ENCODE measurements at places on chromosomes 3 and 15.

GRCh38 chr3:12157026-12157425 is 1.7 kb downstream of the TIMP4 start:
- DNase-seq, result no peak

GRCh38 chr3:66014056-66014455 is 24.7 kb downstream of the MAGI1 start:
- DNase-seq, result no peak

DNA sequence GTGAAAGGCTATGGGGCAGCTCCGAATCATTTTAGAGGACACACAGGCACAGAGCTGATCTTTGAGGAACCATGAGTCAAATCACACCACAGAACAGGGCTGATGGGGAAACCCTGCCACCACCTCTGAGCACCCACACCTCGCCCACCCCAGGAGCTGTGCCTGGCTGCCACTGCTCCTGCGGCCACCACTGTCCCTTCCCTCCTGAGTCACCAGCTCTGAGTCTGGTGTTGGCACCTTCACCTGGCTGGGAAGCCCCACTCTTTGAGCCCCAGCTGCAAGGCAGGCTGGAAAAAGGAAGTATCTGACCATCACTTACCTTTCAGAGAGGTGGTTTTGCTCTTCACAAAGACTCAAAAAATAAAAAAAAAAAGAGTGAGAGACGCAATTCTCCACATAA is 63.6 kb upstream of the MEF2A start:
- DNase-seq, result no peak

DNA sequence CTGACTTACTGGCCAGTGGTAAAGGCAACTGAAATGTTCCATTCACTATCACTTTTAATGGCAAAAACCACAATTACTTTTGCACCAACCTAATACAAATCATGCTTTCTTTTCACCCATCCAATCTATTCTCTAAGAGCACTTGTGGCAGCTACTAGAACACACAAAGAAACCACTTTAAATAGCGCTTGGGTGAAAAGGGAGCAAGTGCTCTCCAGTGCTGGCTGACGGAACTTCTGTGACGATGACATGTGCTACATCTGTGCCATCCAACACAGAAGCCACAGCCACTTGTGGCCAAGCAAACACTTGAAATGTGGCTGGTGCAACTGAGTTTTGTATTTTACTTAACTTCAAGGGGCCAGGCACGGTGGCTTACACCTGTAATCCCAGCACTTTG is 18.9 kb downstream of the SH3BP5 start:
- DNase-seq, result no peak

- DNase-seq, result no peak
These were observed 1163.5 kb downstream of the ROBO1 start for GRCh38 chr3:78604341-78604740.

GRCh38 chr3:37770336-37770735 is 91.3 kb upstream of the CTDSPL start:
- no peak for DNase-seq

DNA sequence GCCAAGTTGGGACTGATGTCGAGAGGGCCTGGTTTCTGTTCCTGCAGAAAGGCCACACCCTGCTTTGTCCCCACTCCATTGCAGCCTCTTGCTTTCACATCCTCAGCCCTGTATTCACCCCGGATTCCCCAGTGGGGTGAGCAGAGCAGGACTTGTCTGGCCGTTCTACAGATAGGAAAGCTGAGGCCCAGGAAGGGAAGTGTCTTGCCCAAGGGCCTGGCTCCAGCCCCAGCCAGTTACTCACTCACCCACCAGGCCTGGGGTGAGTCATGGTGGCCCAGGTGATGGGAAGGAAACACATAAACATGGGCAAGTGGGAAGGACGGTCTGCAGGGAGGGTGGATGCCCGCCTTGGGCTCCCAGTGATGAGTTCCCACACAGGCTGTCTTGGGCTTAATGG is 6.1 kb upstream of the DUSP7 start:
- no peak for DNase-seq

DNA sequence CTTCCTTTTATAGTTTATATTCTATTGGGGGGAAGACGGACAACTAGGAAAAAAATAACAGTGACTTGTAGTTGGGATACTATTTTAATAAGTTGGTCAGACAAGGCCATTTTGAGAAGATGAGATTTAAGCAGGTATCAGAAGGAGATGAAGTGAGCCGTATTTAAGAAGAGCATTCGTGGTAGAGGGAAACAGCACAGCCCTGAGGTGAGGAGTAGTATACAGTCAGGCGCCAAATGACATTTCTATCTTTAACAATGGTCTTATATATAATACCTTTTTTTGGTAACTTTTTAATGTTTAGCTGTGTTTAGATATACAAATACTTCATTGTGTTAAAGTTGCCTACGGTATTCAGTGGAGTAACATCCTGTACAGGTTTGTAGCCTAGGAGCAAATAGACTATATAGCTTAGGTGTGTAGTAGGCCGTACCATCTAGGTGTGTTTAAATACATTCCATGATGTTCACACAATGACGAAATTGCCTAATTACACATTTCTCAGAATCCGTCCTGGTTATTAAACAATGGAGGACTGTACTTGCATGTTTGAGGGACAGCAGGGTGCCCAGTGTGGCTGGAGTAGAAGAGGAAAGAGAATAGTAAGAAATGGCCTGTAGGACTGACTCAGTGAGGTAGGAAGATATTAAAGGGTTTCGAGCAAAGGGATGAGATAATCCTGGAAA is 1.6 kb downstream of the NKTR start:
- DNase-seq, result no peak

DNA sequence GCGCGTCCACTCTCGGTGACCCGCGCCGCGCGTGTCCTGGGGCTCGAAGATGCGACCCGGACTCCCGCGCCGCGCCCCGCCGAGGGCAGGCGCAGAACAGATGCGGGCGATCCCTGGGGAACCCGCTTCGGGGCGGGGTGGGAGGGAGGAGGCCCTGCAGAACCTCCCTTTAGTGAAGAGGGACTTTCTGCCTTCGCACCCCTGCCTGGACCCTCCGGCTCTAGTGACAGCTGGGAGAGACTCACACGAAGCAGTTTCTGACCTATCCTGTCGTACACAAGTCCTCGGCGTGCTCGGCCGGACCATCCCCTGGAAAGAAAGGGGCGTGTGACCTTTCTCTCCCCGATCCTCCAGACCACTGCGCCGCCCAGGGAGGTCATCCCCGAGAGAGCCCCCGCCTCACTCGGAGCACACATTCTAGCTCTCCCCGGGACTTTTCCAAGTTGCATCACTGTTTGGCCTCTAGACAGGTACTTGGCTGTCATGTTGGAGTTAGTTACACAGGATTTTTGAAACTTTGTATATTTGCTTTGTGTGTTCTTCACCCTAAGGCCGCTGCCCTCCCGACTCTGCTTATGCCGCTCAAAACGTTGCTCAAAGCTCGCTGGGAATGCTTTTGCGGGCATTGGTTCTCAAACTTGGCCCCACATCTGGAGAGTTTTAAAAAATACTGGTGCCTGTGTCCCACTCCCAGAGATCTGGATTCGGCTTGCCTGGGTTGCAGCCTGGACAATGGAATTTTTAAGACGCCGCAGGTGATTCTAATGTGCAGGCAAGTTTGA is 582 bp downstream of the CGNL1 start:
- no peak for DNase-seq

DNA sequence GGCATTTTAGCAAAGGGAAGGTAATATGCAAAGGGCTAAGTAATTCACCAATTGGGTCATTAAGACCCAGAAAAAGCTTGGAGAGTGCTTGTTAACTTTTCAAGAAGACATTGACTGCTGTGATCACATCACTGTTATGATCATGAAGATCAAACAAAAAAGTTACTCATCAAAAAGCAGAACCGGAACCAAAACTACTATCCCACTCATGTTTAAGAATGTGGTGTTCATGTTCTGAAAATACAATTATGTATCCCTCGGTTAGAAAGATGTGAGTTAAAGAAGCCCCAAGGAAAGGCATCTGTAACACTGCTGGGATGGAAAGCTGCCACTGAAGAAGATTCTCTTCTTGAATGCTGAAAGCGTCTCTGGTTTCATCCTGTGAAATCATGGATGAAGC is 32.6 kb downstream of the BBX start:
- DNase-seq, result no peak

DNA sequence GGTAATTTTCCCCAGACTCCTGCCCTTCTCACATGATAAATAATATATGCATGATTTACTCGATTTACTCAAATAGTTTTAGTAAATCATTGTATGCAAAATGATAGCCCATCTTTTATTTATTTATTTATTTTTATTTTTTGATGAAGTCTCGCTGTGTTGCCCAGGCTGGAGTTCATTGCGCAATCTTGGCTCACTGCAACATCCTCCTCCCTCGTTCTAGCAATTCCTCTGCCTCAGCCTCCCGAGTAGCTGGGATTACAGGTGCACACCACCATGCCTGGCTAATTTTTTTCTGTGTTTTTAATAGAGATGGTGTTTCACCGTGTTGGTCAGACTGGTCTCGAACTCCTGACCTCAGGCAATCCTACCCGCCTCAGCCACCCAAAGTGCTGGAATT is 343.8 kb upstream of the PLSCR5 start:
- no peak for DNase-seq

Measured in NT2/D1 (cell line).